ENCODE measurements at places on chromosomes 2 and 18. TPM values are rescaled to one million over a fixed set of nuclear protein-coding genes. Genes with fewer than 3 reads are reported as not detected.

Gene IL1RL1
- not detected for polyA plus RNA-seq

Gene SCTR
- 0.61 TPM for polyA plus RNA-seq

DNA sequence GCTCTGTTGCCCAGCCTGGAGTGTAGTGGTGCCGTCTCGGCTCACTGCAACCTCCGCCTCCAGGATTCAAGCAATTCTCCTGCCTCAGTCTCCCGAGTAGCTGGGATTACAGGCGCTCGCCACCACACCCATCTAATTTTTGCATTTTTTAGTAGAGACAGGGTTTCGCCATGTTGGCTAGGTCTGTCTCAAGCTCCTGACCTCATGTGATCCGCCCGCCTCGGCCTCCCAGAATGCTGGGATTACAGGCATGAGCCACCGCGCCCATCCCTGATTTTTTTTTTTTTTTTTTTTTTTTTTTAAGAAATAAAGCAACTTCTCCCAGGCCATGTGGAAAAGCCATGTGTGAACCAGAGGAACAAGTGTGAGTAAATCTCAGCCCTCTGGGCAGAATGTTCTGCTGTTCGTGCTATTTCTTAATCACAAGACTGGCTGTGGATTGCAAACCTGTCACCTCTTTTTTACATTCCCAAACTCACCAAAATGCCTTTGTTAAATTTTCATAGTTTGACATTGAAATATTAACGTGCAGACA is 6.4 kb upstream of the SH3BP4 start:
- DNase-seq: no peak
- H3K36me3 ChIP-seq: no peaks in the 10 kb centered on the region
- no peak overlapping the region for H3K4me3 ChIP-seq
- peaks cover 6% of the 10 kb centered on the region for H3K27me3 ChIP-seq

- H3K36me3 ChIP-seq: no peaks in the 10 kb centered on the region
- H3K27ac ChIP-seq: no peak overlapping the region
- peak overlapping the region; percentile 96 for H3K4me3 ChIP-seq
- no peaks in the 10 kb centered on the region for H3K27me3 ChIP-seq
- H3K4me1 ChIP-seq: peaks cover 9% of the 10 kb centered on the region
Observed at GRCh38 chr2:197515315-197515738, 539 bp upstream of the MOB4 start.

DNA sequence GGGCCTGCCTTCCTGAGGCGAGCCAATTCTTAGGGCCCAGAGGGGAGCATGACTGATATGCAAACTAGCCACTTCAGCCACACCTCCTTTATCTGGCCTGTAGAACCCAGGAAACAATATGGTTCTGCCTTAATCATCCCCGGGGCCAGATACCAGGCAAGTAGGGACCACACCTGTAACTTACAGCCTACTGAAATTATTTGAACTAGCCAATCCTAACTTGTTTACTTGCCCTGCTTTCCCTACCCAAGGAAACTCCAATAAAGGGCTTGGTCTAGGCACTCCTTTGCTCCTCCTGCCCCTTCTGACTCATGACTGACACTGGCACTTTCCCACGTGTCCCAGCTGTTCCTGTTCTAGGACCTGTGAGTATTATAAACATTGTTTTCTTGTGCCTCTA is 57.6 kb downstream of the MYOM1 start:
- no peaks in the 10 kb centered on the region for H3K36me3 ChIP-seq
- H3K4me3 ChIP-seq: no peak overlapping the region
- no peaks in the 10 kb centered on the region for H3K27me3 ChIP-seq

DNA sequence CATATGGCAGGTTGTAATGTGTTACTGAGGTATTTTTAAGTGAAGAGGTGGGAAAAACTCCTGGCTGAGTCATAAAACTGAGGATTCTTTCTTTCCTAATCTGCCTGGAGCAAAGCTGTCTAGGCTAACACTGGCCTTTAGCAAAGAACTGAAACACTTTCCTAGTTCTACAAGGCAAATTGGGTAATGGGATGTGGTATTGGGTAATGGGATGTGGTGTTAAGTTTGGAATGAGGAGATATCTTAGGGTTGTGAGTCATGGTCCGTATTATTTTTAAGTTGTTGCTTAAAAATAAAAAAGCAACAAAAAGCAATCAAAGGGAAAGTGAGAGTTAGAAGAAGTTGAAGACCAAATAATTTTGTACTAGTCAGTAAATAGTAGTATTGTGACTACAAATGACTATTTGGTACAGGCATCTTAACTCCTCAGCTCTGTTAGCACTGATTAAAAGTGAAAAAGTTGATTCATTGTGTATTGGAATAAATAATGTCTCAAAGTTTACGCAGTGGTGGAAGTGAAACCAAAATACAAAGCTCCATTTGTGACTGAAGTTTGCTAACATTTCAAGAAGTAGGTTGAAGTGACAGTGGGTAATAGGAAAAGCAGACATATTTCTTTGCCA is 216.8 kb downstream of the CAMKMT start:
- H3K27me3 ChIP-seq: no peaks in the 10 kb centered on the region
- H3K27ac ChIP-seq: no peak overlapping the region
- H3K4me1 ChIP-seq: no peaks in the 10 kb centered on the region
- DNase-seq: no peak

Measured in H1 (cell line).